ENCODE measurements at places on chromosomes 3 and 15.

GRCh38 chr3:23751212-23751723 is 54.5 kb upstream of the UBE2E1 start:
- no peak for DNase-seq

DNA sequence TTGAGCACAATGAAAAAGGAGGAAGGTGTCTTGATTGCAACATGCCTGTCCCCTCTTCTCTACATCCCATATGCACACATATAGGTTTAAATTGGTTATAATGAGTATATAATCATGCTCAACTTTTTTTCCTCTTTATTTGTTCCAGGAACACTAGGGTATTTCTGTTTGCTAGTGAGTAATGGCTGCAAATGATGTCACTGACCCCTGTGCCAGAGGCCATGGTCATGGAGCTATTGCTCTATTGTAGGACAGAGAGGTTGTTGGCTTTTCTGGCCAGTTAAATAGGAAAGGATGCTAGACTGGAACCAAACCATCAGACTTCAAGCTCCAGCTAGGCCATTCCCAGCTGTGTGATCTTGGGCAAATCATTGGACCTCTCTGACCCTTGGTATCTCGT is 9.6 kb downstream of the ARHGEF3 start:
- DNase-seq, result no peak

DNA sequence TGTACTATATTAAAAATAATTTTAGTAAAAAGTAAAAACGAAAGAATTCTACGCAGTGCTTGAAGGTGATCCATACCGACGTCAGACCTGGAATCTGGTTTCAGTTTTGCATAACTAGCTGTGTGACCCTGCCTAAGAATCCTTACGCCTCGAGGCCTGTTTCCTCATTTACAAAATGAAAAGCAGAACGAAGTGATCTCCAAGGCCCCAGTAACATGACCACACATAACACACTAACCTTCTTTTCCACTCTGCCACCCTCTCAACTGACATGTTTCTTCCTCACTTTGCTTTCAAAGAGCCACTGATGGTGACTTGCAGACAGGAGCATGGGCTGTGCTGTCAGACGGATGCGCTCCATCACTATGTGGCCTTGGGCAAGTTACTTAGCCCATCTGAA is 4.8 kb downstream of the MESD start:
- DNase-seq, result no peak

DNA sequence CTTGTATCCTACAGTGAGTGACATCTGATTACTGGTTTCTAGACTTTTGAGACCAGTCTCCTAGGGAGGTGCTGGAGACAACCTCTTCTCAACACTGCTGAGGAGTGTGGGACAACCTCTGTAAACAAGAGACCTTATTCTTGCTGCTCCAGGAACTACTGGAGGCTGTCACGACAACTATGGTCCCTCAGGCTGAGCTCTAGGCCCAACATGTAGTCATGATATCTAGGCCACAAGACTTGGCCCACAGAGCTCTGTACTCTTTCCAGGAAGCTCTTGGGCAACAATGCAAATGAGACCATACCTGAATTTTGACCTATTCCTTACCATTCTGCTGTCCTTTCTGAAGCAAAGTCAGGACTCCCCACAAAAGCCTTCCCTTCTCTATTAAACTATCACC is 24.3 kb upstream of the HEG1 start:
- no peak for DNase-seq

DNA sequence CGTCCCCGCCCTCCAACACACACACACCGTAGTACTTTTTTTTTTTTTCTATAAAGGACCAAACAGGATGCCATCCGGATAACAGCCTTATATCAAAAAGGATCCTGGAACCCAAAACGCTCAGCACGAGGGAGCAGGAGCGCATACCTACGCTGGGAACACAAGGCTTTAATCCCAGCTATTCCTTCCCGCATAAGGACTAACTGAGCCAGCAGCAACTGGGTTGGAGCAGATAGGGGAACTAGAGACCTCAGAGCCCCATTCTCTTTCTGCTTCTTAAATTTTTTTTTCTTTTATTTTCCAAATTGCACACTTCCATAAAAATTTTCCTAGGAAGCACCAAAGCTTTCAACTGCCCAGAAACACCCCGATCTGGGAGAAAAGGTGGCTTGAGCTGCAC is 1.3 kb downstream of the TRANK1 start:
- DNase-seq, result no peak

DNA sequence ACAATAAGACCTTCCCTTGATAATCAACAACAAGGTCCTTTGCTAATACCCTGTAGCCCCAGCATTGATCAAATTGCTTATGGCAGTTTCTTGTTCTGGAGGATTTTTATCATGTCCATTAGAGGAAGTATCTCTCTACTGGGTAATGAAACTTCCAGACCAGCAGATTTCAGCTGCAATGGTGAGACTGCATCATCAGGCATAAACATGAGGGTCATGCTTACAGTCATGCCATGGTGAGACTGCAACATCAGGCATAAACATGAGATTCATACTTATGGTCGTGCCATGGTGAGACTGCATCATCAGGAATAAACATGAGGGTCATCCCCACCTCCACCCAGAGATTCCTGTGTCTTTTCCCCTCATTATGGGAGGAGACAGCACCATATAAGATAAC is 129.0 kb upstream of the LIPC start:
- DNase-seq, result no peak

- DNase-seq, result peak; percentile 38
Measured at GRCh38 chr15:67303490-67304363, 49.1 kb downstream of the IQCH start.

- no peak for DNase-seq
Measured at GRCh38 chr3:180467177-180467576, 134.8 kb upstream of the TTC14 start.

- no peak for DNase-seq
Measured at GRCh38 chr3:151214459-151214858, 11.4 kb upstream of the GPR171 start.

DNA sequence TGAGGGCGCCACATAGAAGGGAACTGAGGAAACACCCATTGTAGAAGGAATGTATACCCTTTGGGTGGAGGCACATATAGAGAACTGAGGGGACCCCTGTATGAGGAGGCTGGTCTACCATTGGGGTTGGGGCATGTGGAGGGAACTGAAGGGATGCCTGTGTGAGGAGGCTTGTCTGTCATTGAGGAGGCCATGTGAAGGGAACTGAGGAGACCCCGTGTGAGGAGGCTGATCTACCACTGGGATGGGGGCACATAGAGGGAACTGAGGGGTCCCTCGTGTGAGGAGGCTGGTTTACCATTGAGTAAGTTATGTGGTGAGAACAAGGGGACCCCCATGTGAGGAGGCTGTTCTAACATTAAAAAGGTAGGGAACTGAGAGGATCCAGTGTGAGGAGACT is 156.1 kb downstream of the FBLN2 start:
- no peak for DNase-seq

GRCh38 chr3:122563717-122564025 is 429 bp downstream of the PARP9 start:
- DNase-seq, result peak; percentile 21

DNA sequence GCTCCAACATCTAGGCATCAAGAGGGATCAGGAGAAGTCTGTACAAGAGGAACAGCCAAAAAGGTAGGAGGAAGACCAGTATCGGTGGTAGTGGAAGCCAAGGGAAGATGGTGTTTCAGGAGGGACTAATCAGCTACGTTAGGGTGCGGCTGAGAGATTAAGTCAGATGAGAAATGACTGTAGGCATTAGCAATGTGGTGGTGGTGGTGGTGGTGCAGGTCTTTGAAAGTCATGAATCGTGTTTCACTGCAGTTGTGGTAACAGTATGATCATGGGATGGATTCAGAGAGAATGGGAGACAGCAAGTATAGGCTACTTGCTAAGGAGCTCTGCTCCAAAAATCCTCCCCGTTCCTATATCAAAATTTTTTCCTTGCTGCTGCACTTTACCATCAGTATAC is 35.5 kb downstream of the ASTE1 start:
- DNase-seq, result no peak

GRCh38 chr3:194572143-194572789 is 61.0 kb downstream of the TMEM44 start:
- no peak for DNase-seq

DNA sequence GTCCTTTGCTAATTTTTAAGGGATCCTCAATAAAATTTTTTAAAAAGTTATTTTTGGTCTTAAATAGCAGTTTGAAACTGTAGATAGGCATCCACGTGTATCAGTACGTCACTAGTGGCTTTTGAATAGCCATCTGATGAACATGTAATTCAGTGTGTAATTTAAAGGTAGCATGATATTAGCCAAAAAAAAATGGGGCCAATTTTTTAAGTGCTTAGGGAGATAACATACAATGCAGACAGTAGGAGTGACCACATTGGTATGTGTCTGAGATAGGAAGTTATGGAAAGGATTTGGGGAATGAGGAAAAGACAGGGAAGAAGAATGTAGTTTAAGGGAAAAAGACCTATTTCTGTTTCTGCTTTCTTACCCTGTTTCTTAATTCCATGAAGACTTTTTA is 2.5 kb downstream of the AP4E1 start:
- no peak for DNase-seq

- DNase-seq, result no peak
Measured at GRCh38 chr3:141410846-141411245, 42.5 kb downstream of the ZBTB38 start.

- no peak for DNase-seq
Measured at GRCh38 chr3:15331072-15331605, 1.2 kb downstream of the SH3BP5 start.

DNA sequence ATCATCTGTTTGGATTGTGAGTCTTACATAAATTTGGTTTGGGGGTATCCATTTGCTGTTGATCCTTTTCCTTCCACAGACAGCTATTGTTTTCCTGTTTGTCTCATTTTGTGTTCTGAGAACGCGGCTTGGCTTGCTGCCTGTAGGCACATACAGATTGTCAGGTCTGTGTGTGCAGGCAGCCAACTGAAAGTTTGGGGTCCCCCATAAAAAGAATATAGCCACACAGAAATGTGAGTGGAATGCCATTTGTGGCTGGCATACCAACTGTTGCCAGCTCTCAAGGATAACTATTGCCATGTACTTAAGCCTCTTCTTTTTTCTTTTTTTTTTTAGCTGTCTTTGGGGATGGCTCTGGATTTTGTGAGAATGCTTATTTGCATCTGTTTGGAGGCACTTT is 1308.0 kb downstream of the ROBO1 start:
- DNase-seq, result no peak

GRCh38 chr15:36422631-36423030 is 156.8 kb upstream of the CDIN1 start:
- DNase-seq, result no peak

GRCh38 chr3:53763353-53763752 is 82.9 kb downstream of the CHDH start:
- DNase-seq, result no peak

DNA sequence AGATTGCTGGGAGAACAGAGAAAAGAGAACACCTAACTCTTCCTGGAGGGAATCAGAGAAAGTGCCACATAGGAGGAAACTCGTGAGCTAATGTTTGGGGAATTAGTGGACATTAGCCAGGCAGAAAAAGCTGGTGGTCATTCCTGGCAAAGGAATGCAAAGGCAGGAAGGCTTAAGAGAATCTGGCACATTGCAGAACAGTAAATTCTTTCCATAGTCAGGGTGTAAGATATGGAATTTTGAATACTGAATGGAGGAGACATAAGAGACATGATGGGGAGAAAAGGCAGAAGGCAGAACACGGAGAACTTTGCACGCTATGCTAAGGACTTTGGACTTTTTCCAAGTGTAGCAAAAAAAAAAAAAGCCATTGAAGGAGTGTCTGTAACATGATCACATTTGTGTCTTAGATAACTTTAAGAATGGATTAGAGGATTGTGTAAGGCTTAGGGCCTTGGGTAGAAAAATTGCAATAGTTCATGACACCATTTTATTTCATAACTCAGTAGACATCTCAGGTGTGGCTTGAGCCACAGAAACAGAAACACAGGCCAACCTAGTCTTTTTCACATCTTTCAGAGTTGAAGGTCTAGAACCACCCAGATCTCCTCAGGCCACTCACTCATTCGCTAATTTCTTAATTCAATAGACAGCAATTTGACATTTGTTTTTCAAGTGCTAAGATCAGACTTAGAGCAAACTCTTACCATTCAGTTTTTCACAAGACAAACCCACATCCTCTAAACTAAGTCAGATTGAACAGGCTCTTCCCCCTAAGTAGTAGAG is 31.2 kb upstream of the CCDC80 start:
- peak; percentile 32 for DNase-seq

GRCh38 chr3:12175137-12175593 is 16.5 kb upstream of the TIMP4 start:
- DNase-seq, result no peak

GRCh38 chr15:57256939-57257338 is 119.4 kb upstream of the CGNL1 start:
- no peak for DNase-seq

Measured in naive thymus-derived CD4-positive, alpha-beta T cell (primary cell).